ENCODE measurements at places on chromosomes 7 and 10.
A peak's percentile ranks its signal among the peaks of the same experiment; 100 is the strongest.

- no peak for DNase-seq
Observed at GRCh38 chr10:44925224-44925623, 14.1 kb downstream of the TMEM72 start.

DNA sequence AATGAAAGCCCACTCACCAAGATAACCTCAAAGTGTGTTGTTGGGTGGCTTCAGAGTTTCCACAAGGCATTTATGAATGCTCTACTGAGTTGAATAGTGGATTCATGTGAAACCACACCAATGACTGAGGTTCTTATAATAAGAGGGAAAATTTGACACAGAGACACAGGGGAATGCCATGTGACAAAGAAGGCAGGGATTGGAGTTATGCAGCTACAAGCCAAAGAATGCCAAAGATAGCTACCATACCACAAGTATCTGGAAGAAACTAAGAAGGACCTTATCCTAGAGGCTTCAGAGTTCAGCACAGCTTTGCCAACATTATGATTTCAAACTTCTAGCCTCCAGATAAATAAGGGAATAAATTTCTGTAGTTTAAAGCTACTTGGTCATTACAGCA lies 68.0 kb upstream of the PCDH15 start:
- DNase-seq, result no peak

GRCh38 chr10:65017523-65017922 lies 1496.3 kb downstream of the REEP3 start:
- DNase-seq, result no peak

DNA sequence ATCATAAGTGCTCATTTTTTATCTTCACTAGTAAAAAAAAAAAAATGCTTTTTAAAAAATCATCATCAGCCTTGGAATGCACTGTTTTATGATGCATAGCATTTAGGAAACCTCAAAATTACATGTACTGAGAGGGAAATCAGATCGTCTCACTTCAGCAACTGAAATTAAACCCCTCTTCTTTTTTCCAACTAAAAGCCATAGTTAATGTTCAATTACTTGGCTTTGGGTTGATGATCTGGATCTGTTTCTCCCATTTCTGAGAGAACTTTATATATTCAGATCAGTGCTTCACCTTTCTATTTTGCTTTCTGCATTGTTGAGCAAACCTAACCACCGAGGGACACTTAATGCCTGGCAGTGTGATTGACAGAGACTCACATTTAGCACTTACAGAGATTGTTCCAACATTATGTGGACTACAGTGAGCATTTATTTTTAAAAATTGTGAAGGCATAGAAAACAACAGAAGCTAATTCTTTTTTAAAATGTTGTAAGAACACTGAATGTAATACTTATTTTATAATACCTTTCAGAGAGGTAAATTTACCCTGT lies 678.4 kb downstream of the PHTF2 start:
- no peak for DNase-seq

DNA sequence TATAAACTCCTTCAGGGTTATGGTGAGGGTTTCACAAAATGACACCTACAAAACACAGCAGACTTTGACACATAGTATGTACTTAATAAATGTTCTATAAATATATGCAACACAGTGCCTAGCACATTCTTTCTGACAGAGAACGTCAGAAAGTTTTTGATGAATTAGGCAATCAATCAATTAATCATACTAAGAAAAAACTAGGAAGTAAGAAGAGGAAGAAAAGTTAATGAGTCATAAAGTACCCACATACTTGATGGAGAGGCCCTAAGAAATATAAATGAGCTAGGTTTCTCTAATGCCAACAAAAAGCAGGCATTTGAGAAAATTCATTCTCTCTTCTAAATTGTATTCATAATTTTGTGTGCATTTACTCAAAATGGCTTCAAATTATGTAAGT lies 192.7 kb upstream of the VWC2 start:
- no peak for DNase-seq

GRCh38 chr10:52257692-52258075 lies 56.4 kb upstream of the DKK1 start:
- no peak for DNase-seq

- DNase-seq, result no peak
Observed at GRCh38 chr7:50837965-50838364, 55.3 kb upstream of the GRB10 start.

DNA sequence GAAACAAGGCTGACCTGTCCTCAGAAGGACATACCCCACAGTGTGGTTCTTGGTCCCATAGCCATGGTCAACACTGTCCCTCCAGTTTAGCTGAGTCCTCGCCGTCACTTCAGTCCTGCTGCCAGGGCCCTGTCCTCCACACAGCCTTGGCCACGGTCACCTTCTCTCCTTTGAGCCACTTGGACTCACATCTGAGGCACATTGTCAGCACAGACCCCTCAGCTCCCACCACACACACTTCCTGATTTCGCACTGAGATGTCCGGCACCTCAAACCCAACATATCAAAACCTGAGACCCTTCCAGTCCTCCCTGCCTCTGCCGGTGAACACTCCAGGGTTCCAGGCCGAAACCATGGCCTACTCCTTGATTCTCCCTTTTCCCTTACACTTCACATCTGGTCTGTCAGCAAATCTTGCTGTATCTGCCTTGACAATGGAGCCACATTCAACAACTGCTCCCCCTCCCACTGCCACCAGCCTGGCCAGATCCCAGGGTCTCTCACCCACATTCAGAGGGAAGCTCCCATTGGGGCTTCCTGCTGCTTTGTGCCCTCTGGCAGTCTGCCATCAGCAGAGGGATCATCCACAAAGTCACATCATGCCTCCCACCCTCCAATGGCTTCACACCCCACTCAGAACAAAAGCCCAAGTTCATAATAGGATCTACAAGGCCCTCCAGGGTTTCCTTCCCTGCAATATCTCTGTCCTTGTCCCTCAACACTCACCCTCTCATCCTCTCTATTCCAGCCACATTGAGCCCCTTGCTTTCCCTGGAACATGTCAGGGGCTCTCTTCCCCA lies 219.6 kb upstream of the SHH start:
- DNase-seq, result no peak

DNA sequence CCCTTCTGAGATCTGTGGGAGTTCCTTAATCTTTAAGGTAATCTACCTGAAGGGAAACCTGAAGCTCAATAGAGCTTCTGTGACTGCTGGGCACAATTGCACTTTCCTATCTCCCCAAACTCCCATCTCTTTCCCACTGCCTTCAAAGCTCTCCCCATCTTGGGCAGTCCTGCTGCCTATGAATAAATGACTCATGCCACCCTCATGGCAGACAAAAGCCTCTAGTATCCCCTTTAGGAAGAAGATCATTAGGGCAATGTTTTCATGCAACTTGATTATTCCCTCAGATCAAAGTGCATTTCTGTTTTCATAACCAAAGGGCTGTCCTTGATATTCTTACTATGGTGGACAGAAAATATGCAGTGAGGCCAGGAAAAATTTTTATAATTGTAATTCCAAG lies 704.9 kb upstream of the LRRN3 start:
- no peak for DNase-seq

- no peak for DNase-seq
Observed at GRCh38 chr10:106931159-106931852, 233.2 kb downstream of the SORCS1 start.

GRCh38 chr10:77580482-77580881 lies 57.1 kb downstream of the KCNMA1 start:
- DNase-seq, result no peak

- DNase-seq, result no peak
Observed at GRCh38 chr7:4256286-4256685, 425.8 kb upstream of the FOXK1 start.

- peak; percentile 79 for DNase-seq
Observed at GRCh38 chr7:150876817-150877526, 24.7 kb downstream of the AOC1 start.

GRCh38 chr10:54826994-54827560 lies 26.0 kb upstream of the PCDH15 start:
- no peak for DNase-seq

GRCh38 chr7:36865019-36865418 lies 140.7 kb upstream of the AOAH start:
- DNase-seq, result no peak

DNA sequence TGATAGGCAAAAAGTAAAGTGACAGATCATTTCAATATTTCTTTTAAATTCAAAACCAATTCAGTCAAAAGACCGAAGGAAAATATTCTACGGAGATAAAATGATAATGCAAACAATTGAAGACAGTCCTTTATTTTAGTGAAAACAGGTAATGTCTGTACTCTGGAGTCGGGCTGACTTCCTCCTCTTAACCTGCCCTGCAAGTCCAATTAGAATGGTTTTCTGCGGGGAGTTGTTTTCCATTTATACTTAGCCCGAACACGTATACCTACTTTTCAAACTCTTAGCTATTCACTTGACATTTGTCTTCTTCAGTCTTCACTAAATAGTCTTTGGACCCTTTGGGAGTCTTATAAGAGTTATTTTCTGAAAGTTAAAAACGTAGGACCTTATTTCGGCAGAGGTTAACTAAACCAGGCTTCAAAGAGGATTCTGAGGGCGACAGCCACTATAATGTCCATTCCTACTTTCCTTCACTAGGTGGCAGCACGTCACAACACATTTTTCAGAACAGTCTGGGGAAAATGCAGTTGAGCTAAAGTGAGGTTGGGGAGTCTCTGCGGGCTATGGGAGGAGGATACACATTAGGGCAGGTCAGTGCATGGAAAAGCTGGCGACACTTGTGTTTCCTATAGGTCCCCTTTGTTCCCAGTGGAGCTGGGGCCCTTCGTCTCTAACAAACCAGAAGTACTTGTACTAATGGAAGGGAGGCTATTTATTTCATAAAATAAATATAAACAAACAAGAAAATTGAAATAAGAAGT lies 472.0 kb downstream of the KCNMA1 start:
- peak; percentile 53 for DNase-seq

GRCh38 chr7:152541892-152542291 lies 106.1 kb upstream of the KMT2C start:
- no peak for DNase-seq

- DNase-seq, result no peak
Observed at GRCh38 chr10:29646238-29646902, 11.6 kb upstream of the SVIL start.

DNA sequence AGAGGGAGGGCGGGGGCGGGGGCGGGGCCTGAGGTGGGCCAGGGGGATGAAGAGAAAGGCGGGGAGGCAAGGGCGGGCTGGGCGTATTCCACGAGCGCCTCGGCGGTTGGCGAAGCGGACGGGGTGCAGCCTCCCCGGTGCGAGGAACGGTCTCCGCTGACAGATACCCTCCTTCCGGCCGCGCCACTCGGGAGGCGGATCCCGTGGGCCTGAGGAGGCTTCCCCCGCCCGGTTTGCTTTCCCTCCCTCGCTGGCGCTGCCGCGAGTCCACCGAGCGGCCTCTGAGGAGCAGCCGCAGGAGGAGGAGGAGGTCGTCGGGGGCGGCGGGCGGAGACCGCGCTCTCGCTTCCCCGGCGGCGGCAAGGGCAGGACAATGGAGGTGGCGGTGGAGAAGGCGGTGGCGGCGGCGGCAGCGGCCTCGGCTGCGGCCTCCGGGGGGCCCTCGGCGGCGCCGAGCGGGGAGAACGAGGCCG lies at the start of gene TRIM24:
Gene TRIM24 (plus strand): TSS at position 84 of the 473 bp plus-strand sequence. CDS start 290 bp downstream, at position 374.
- DNase-seq, result no peak

- peak; percentile 47 for DNase-seq
Observed at GRCh38 chr7:2886900-2887299, 42.8 kb upstream of the GNA12 start.

- no peak for DNase-seq
Observed at GRCh38 chr10:66680886-66681285, 244.9 kb upstream of the LRRTM3 start.

Measured in globus pallidus (tissue), 1 donor.